Muscle of arm (tissue), 14 donors: ENCODE measurements at places on chromosomes 2 and 18.

DNA sequence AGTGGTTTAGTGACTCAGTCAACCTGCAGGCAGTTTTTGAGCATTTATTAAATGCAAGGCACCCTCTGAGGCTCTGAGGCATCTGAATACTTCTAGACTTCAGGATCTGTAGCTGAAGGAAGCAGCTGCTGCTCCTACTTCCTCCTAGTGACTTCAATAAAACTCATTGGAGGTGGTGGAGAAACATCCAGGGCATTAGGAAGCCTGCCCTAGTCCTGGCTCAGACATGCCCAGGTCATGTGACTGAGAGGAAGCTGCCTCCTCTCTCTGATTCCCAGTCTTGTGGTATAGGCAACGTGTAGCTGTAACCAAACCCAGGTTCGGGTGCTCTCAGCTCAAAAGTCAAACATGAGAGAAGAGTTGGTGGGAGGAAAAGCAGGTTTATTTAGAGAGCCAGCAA lies 287.2 kb upstream of the GYPC start:
- DNase-seq, result no peak

DNA sequence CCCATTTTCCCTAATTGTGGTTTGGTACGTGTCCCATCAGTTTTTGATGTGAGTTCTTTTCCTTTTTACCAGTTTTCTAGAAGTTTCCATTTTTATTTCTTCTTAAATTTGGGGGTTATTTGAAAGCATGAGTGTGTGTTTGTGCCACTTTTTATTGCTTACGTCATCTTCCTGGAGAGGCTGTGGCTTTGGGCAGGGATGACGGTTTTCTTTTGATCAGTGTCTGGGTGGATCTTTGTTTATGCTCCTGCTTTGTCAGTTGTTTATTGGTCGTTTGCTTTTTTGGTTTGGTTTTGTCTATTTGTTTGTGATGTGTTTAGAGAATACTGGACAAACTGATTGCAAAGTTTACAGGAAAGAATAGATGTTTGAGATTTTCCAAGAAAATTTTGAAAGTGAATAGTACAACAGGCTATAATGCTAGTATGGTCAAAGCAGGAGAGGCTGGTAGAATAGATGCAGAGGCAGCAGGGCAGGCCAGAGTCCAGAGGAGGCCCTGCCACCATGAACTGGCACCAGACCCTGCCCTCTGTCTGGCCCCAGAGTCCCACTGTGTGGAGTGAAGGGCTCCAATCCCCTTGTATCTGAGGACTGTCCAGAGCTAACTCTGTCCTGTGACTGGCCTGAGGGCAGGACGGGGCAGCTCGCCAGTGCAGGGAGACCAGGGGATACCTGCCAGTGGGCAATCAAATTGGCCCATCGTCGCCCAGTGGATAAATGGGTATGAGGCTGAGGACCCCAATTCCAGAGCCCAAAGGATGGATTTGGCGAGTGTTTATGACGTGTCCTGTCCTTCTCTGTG lies 23.4 kb upstream of the SNED1 start:
- no peak for DNase-seq

GRCh38 chr18:63098018-63098981 lies 221.3 kb downstream of the BCL2 start:
- no peak for DNase-seq

DNA sequence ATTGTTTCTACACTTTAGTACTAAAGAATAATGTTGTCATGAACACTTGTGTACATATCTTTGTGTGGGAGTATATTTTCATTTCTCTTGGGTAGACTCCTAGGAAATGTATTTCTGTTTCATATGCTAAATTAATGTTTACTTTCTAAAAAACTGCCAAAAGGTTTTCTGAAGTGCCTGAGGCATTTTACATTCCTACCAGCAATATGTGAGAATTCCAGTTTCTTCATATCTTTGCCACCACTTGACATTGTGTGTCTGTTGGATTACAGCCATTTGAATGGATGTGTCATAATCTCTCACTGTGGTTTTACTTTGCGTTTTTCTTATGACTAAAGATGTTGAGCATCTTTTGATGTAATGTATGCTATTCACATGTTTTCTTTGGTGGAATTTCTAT lies 428.2 kb upstream of the KCNH7 start:
- DNase-seq, result no peak

DNA sequence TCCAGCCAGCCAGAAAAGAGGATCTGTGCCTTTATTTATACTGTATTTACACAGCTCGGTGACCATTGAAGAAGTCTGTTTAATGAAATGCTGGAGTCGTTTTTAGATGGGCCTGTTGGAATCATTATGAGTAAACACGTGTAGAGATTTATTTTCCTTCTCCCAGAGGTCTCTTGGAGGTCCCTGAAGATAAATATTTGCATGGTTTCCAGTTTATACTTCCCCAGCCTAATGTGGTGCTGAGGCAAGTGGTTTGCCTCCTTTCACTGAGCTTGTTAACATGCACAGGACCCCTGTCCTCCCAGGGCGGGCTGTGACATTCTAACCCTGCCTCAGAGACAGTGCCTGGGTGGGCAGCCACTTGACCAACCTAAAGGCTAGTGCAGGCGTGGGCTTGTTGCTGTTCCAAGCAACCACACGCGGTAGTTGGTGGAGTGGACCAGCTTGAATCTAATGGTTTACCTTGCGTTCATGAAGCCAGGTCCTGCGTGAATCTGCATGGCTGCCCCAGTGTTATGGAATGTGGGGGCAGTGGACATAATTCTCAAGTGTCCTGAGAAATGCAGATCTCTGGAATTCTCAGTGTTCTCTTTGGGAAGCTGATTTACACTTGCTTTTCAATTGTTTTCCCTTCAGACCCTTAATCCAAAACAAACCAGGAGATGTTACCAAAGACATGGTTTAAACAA lies 130.2 kb upstream of the DLX2 start:
- DNase-seq, result no peak

DNA sequence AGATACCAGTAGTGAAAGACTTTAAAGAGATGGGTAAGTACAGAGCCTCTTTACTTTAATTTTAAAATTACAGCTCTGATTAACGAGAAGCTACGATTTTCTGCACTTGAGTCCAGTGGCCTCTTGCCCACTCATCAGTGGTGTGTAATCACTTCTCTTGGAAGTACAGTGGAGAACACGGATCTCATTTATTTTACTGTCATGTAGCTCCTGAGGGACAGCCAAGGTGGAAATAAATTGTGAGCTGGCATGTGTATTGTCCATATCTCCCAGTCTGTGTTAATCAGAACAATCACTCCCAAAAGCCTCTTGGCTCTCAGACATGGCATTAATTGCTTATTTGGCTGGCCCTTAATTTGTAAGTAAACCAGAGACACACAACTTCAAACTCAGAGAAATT lies 69.4 kb downstream of the LOXHD1 start:
- DNase-seq, result no peak

GRCh38 chr2:222355860-222356259 lies 57.1 kb upstream of the PAX3 start:
- DNase-seq, result no peak

DNA sequence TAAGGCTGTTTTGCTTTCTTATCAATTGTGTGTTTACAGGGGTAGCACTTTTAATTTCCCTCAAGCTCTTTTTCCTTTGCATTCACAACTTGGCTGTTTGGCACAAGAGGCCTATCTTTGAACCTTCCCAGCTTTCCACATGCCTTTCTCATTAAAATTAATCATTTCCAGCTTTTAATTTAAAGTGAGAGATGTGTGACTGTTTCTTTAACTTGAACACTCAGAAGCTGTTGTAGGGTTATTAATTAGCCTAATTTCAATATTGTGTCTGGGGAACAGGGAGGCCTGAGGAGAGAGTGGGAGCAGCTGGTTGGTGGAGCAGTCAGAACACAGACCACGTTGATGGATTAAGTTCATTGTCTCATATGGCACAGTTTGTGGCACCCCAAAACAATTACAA lies 4.7 kb downstream of the ASB1 start:
- DNase-seq, result no peak

DNA sequence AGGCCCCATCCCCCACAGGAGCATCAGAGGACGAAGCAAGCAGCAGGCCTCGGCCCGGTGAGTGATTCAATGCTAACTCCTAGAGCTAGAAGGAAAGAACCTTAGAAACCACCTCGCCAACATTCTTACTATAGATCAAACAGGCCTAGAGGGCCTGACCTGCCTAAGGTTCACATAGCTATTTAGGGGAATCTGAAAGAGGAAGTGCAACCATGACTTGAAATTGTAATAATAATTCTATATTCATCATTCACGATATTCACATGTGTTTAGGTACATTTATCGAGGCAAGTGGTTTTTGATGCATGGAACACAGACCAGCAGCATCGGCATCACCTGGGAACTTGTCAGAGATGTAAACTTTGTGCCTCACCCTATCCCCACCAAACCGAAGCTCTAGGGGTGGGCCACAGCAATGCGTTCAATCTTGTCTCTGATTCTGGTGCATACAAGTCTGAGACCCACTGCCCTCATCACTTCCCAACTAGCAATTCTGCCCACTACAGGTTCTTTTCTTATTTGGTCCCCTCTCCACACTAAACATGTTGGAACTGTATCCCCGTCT lies 78.0 kb upstream of the DNMT3A start:
- no peak for DNase-seq

DNA sequence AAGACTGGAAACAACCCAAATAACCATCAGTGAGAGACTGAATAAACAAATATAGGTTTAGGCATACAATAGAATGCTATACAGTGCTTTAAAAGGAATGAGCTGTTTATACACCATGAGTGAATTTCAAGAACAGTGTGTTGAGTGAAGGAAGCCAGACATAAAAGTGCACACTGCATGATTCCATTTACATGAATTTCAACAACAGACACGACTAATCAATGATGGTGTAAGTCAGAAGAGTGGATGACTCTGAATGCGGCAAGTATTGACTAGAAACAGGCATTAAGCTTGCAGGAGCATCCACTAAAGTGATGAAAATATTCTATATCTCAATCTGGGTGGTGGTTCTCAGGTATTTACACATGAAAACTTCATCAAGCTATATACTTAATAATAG lies 142.7 kb upstream of the SLC39A10 start:
- no peak for DNase-seq

DNA sequence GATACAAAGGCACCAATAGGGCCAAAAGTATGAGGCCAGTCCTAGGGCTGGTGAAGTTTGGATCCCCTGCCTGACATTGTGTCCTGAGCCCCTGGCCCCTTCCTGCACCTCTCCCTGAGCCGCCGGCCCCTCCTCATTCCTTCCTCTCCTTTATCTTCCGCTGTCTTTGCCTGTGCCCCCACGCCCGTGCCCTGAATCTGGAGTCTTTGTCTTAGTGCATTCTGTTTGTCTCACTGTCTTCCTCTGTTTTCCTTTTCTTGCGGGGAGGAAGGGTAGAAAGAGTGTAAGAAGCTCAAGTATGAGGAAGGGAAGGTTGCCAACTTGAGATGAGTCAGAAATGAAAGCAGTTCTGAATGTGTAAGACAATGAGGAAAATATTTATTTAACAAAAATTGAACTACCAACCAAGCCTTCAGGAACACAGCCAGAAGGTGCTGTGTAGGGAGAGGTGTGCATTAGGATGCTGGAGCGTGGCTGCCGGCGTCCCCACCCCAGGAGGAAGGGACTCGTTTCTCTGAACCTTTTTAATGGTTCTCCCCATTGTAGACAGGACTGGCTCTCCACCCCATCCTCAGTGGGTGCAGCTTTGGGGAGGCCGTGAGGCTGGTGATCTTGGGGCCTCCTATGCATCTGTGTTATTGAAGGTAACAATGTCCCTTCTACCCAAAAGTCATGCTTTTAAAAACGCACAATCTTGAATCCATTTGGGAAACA lies 133.1 kb downstream of the NEDD4L start:
- DNase-seq, result peak; percentile 42

DNA sequence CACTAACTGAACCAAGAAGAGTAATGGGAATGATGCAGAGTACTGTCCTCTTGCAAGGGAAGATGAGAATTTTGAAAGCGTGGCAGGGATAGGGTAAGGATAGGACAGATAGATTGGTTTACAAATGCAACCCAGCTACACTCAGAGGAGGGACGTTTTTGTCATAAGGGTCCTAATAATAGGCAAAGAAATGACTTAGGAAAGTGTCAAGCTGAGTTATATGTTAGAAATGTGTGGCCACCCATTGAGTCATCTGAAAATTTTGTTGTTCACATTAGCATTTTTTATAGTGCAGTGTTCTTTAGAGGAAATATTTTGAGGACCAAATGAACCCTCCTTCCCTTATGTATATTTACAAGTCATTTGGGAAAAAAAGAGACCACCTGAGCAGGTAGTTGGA lies 137.5 kb downstream of the PHLPP1 start:
- no peak for DNase-seq

DNA sequence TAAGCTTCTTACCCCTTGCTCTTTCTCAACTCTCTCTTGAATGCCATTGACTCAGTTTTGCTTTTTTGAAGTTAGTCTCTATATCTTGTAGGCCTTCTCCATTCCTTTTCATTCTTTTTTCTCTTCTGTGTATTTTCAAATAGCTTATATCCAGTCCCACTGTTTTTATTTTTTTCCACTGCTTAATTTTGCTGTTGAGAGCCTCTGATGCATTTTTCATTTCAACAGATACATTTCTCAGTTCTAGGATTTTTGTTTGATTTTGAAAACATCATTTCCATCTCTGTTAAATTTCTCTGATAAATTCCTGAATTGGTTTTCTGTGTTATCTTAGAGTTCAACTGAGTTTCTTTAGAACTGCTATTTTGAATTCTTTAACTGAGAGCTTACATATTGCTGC lies 45.9 kb downstream of the MIB1 start:
- no peak for DNase-seq

DNA sequence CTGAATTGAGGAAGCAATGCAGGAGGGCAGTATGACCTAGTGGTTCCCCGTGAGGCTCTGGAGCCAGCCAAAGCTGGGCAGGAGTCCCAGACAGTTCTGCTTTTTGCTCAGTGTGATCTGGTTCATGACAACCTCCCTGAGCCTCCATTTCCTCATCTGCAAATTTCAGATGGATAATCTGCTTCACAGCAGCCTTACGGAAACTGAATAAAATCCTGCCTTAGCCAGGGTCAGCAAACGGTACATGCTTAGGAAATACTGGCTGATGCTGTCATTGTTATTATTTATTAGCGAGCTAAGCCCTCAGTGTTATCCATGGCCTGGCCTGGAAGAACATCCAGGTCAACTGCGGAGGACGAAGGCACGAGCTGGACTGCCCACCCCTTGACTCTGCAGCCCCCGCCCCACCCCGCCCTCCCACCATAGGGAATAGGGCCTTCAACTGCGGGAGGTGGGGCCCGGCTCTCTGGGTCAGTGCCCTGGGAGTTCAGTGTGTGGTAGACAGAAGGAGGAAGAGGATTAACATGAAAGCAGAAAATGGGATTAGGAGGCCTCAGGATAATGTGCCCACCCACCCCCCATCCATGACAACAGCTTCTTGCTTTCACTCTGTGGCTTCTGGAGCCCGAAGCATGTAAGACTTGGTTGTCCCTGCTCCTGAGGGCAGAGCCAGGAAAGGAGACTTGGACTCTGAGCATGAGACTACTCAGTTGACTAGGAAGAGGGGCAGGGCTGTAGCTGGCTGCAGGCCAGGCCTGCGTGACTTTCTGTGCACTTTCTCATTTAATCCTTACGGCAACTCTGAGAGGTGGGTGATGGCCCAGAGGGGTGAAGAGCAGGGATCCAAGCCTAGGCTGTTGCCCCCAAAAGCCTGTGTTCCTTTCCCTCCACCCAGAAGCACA lies 13.1 kb downstream of the PKDCC start:
- no peak for DNase-seq

GRCh38 chr2:108226564-108226963 lies 13.2 kb upstream of the SULT1C3 start:
- DNase-seq, result no peak
